ENCODE measurements at places on chromosomes 12 and 14.

DNA sequence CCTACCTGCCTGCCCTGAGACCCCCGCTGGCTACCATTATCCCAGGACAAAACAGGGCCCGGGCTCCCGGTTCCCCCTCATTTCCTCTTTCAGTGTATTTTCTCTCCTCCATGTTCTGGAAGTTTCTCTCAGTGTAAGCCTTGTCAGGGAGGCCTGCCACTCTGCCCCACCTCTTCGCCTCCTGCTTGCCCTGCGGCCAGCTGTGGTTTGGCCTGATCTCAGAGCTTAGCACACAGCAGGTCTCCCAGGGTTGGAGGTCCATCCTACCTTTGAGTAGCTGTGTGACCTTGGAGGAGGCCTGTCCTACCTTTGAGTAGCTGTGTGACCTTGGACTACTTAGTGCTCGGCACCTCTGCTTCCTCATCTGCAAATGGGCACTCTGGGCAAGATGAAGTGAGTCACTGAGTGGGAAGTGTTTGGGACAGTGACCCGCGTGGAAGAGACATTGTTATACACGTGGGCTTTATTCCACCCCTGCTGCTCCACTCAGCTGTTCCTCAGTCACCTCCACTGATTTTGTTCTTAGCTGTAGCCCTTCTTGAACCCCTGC lies 212.7 kb downstream of the ZFP36L1 start:
- DNase-seq: no peak

- no peak for DNase-seq
Measured at GRCh38 chr12:104006929-104007328, 41.3 kb downstream of the TDG start.

DNA sequence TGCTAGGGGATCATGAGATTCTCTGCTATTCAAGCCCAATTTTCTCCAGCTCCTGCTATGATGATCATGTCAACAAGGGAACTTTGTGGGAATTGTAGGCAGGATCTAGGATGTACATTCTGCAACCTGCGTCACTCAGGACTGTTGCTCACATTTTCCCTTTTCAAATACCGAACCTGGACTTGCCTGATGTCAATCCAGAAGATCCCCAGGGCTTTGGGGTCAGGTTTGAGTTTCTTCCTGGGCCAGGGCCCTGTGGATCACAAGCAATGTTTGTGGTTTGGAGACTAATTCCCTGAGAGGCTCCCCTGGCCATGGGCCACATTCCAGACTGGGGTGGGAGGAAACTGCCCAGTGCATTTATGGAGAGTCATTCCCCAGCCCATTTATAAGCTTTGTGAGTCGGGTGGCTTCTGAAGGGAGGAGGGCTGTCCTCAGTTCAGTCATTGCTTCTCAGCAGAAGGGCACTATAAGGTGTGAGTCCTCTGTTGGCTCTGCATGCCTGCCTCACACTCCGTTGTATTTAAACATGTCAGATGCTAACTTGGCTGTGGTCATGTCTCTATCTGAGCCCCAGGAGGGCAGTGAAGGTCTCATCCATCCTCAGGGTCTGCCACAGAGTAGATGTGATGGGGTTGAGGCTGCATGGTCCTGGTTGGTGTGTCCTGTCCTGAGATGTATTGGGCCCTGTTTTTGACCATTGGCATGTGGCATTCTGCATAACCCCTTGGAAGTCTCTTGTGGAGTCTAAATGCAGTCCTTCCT lies 6.5 kb downstream of the KRT86 start:
- peak; percentile 94 for DNase-seq

DNA sequence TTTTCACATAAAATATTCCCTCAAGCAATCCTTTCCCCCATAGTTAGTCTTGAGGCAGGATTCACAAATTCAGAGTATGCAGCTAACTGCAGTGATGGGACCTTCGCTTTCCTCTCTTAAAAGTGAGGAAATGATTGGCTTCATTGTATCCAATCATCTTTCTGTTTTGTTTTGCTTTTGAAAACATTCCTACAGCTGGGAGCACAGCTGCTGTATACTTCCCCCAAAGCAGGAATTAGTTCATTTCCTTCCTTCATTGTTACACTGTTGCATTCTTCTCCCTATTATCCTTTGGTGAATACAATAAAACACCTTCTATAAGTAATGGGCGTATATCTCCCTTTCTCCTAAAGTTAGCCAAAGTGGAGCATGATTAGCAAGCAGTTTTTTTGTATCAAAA lies 9.4 kb upstream of the GAS2L3 start:
- no peak for DNase-seq

DNA sequence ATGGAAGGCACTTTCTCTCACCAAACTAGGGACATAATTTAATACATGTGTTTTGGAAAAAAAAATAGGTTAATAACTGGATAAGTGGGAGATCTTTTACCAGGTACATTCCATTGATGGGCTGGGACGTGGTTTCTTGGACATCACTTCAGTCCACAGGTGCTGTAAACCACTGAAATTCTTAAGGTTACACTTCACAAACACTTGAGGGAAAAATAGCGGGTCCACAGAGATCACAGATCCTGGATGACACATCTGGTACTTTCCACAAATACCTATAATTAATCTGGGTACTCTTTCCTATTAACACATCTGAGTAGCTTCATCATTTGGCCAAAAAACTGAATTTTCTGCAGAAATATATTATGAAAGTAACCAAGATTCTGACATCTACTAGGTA lies 85.0 kb downstream of the POLR3B start:
- DNase-seq: no peak

DNA sequence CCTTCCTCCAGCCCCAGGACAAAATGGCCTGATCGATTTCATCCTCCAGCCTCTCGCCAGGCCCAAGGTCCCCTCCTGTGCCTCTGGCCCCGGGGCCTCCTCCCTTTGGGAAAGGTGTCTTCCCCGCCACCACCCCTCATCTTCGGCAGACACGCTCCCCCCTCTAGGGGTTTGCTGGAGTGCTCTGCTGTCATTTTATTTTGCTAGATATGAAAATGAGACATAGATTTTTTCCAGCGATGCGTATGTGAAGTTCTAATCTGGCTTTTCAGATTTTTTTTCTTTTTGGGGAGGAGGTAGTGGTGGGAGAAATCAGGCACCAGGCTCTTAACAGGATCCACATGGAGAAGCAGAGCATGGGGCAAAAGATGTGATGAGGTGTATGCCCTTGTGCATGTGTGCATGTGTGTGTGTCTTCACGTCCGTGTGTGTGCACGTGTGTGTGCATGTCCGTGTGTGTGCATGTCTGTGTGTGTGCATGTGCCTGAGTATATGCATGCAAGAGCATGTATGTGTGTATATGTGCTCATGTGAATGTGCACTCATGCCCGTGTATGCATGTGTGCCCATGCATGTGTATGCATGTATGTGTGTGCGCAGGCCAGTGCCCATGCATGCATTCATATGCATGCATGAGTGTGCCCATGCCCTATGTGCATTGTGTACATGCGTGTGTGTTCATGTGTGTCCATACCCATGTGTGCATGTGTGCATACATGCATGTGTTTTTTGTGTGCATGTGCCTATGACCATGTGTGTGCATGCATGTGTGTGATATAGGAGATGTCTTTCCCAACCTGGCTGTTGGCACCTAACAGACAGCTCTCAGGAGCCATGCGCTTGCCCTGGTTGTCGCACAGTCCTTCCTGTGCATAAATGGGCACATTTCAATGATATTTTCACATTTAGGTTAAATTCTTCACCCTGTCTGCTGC lies 203.0 kb downstream of the RBM19 start:
- no peak for DNase-seq

DNA sequence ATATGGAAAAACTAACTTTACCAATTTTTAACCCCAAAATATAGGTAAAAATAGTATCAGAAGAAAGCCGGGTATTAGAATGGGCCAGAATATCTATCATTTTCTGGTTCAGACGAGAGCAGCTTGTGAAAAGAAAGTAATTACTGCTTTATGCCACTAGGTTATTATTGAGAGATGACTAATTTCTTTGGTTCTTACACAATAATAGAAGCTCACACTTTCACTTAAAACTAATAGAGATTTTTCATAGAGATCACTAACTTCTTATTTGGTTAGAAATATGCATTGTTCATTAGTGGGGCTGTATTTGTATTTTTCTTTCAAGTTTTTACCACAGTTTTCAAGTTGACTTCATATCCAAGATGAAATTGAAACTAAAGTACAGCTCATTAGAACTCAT lies 1241.2 kb upstream of the FLRT2 start:
- DNase-seq: no peak

- DNase-seq: no peak
Measured at GRCh38 chr14:53174918-53175317, 21.8 kb upstream of the DDHD1 start.

DNA sequence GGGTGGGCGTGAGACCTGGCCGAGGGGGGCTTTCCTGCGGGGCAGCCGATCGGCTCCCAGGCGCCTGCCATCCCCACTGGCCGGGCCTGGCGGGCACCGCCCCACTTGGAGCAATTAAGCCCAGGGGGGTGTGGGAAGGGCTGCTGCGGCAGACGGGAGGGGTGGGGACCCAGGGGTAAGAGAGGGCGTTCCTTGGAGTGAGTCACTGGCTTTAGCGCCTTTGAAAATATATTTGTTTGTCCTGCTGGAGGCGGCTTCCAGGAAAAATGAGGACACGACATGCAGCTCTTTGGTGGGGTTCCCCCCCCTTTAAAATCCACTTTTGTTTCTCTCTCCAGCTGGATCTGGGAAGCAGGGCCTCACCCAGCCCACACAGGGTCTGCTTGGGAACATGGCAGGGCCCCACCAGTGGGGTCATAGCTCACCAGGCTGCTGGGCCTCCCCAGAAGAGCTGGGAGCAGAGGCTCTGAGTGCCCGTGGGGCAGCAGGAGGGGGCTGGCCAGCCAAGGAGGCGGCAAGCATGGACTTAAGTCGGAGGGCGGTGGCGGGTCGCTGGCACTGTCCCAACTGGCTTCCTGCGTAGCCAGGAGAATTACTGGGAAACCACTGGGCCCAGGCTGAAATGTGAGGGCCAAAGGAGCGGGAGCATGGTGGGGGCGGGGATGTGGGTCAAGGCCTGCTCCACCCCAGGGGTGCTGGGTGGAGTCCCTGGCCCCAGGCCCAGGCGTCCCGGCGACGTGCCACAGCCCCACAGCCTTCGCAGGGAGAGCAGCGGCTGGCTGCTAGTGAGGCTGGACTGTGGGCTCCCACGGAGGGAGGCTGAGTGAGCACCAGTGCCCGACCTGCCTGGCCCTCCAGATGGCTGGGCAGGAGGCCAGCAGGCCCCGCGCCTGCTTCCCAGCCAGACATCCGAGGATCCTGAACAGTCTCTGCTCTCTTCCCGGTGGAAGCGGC lies 128.0 kb downstream of the RFLNA start:
- DNase-seq: no peak

GRCh38 chr12:130920723-130921381 lies 32.9 kb upstream of the ADGRD1 start:
- no peak for DNase-seq

- DNase-seq: no peak
Measured at GRCh38 chr12:26473291-26473690, 277.9 kb downstream of the SSPN start.

DNA sequence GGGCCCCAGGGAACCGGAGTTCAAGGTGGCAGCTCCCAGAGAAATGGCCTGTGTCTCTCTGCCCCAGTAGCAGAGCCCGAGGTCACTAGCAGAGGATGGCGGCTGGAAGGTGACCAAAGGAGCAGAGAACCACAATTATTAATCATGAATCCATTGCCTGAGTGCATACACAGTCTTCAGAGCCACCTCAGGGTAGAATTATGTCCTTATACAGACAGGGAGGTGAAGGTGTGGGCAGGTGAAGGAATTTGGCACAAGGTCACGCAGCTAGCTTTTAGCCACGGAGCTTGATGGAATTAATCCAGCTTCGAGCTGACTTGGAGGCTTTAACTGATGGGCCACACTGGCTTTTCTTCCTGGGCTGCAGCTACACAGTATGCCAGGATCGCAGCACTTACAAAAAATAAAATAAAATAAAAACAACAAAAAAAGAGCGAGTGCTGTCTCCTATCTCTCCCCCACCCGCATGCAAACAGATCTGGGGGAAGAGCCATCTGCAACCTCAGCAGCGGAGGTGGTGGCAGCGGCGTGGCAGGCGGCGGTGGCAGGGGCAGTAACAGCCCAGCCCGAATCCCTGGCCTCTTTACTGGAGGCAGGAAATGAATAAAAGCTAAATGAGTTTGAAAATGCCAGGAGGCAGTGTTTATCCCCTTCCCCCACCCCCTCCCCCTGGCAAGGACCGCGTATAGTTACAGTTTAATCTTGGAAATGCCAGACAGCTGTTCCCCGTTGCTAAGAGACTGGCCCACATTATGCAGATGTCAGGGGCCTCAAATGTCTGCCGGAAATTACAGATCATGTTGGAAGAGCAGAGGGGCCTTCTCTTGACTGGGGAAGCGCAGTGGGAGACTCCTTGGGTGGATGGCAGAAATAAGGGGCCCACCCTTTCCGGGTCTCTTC lies 93.5 kb downstream of the LRRC74A start:
- DNase-seq: no peak

DNA sequence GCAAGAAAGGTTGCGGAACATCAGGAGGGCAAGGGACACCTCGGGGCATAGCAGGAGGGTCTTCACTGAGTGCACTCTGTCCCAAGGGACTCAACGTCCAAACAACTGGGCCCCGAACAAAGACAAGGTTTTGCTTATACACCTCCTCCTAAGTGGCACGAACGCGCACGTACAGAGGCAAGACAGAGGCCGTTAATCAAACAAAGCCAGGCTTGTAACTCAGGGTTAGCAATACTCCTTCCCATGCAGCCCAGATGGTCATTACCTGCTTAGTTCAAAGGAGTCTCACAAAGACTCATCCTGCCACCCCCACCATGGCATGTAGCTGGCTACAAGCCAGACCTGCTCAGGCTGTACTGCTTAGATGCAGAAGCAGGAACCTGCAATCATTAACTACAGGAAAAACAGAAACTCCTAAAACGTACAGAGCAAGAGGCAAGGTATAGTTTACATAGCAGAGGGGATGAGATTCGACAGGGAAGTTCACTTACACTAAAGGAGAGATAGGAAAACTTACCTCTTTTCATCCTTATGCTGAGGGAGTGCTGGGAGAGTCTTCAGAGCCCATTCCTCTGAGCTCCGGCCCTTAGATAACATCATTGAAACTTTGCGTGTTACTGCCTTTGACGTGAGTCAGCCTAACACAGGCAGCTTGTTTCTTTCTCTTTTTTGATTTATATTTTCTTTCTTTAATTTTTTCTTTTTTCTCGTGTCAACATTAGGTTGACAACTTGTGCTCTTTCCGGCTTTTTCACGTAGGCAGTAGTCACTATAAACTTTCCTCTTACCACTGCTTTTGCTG lies 1319.1 kb downstream of the TMEM121 start:
- no peak for DNase-seq

GRCh38 chr14:101920271-101920670 lies 44.1 kb upstream of the DYNC1H1 start:
- no peak for DNase-seq

DNA sequence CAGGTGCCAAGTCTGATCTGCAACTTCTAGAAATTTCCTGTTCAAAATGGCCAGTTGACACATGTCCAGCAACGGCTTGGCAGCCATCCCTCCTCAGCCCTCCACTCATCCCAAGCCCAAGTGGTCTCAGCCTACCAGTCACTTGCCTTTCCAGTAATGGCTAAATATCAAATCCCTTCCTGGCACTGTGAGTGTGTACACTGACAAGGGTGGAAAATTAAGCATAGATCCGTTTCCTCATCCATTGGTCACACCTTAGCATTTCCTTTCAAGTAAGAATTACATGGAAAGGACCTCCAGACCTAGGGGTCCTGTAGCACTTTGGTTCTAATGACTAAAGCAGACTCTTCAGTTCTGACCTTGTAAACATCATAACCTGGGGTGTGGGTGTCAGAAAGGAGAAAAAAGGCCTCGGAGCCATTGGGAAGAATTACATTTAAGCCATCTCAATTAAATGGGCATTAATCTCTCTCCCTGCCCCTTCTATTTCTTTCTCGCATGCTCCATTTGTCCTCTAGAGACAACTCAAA lies 15.4 kb downstream of the LLPH start:
- no peak for DNase-seq

All from SK-MEL-5 (cell line).